ENCODE measurements at places on chromosomes 5 and 9. TPM values are rescaled to one million over a fixed set of nuclear protein-coding genes. Genes with fewer than 3 reads are reported as not detected.

DNA sequence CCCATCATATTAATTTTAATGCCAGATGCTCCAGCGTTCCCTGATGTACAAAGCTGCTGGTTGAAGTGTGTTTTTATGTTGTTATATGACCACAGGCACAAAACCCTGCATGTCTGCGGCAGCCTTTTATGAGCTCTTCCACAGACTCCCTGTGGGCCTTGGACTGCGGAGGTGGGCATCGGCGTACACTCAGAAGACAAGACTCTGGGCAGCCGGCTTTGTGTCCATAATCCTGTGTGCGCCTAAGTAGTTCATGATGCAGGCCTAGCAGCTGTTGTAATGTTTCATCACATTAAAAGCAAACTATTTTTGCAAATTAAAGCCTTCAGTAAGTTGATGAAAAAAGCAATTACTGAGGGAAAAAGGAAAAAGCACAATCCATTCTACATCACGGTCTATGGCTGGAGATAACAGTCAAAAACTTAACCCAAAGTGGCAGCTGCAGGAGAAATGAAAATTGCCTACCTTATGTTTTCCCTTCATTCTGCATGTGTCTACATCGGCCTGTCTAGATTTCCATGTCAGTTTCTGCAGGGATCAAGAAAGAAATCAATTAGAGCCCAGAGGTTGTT, 78.8 kb downstream of the SEMA6A start:
- DNase-seq, result no peak

DNA sequence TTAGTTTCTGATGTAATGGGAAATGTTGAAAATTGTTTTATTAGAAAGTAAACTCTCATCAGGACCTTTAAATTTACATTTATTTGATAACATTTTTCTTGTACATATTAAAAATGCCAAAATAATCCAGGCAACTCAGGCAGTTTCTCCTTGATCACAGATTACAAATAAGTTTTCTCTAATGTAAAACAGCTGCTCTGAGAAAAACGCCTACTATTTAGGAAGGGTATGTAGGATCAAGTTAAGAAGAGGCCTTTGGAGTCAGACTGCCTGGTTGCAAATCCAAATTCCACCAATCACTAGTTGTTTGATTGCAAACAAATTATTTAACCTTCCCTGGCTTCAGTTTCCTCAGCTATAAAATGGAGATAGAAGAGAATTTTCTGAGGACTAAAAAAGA, 610.8 kb downstream of the PDE4D start:
- DNase-seq, result no peak

GRCh38 chr5:173412566-173412965, 84.4 kb upstream of the STC2 start:
- no peak for DNase-seq

GRCh38 chr5:143812085-143812705, at the start of gene HMHB1:
TSS of gene HMHB1 (plus strand) at chr5:143812161.
- DNase-seq, result no peak

GRCh38 chr5:175517824-175518450, 39.6 kb downstream of the SFXN1 start:
- DNase-seq, result no peak

The PCDHGB1 gene
- 7.8 TPM for total RNA-seq

DNA sequence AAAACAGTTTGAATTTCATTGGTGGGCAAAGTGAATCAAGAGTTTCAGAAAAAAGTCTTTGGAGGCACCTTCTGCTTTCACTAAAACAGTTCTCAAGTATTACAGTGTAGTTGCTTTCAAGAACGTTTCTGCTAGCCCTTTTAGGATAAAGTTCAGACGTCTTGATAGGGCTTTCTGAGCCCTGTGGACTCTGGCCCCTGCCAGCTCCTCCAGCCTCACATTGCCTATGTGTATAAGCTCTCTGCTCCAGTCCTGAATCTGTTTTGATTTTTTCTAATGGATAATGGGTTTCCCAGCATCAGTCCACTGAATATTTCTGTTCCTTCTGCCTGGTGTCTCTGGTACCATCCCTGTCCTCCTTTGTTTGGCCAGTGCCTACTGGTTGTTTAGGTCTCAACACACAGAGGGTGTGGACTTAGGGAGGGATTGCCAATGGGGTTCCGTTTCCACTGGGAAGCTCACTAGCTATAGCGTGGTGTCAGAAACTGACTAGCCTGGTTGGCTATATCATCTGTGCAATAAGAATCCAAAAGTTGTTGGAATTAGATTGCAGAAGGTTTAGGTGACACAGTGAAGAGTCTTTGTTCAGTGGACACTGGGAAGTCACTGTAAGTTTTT, 26.4 kb downstream of the ARHGAP26 start:
- DNase-seq, result no peak

DNA sequence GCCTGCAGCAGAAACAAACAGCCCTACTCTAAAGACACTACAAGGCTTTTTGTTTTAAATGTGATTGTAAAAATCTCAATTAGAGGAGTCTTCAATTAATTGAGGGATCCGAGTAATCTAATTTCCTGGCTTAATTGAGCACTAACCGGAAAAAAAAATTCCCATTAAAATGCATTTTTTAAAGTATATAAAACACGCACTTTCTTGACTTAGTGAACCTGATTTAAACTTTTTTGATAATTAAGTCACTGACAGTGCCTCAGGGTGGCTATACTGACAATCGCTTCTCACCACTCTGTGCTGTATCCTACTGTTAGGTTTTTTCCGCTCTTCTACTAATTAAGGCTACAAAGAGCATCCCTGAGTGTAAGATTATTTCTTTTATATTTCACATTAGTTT, 44.4 kb downstream of the DIRAS2 start:
- DNase-seq, result no peak

- no peak for DNase-seq
These were observed 5.7 kb upstream of the NIPAL4 start for GRCh38 chr5:157454273-157454672.

- DNase-seq, result no peak
These were observed 249.6 kb downstream of the PDZD2 start for GRCh38 chr5:31888564-31888963.

DNA sequence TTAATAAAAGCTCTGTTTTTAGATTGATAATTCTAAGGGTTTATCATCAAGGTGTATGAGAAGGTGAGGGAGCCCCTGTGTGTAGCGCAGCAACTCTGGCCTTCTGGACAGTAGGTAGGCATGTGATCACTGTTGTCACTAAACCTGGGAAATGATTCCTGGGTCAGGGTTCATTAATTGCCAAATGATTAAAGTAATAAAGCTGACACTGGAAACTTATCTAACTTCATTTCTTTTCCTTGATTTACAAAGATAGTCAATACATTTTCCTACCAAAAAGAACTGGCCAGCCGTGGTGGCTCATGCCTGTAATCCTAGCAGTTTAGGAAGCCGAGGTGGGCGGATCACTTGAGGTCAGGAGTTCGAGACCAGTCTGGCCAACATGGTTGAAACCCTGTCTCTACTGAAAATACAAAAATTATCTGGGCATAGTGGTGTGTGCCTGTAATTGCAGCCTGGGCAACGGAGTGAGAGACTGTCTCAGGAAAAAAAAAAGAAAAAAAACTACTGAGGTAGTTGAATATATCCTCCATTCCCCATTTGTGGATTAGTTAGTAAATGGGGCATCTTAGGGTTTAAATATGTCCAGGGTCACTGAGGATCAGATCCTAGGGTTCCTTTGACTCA, 2.4 kb downstream of the EHMT1 start:
- DNase-seq, result no peak

DNA sequence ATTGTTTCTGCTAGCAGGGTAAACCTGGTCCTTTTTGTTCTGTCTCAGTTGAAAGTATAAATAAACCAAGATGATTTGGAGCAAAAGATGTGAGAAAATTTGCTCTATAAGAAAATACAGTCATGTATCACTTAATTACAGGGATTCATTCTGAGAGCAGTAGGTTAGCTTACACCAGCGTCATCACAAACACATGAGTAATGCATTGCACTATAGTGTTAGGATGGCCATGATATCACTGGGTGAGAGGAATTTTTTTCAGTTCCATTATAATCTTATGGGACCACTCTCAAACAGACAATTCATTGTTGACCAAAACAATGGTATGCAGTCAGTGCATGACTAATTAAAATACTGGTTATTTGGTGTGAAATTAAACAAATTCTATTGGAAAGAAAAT, 430.9 kb downstream of the CHSY3 start:
- DNase-seq, result no peak

GRCh38 chr5:81530919-81531318, 137.0 kb upstream of the ACOT12 start:
- DNase-seq, result no peak

The SPATA31C1 gene
- total RNA-seq, result not detected

GRCh38 chr5:127875235-127876021, 172.2 kb downstream of the CCDC192 start:
- peak; percentile 24 for DNase-seq

The PCDHA9 gene
- total RNA-seq, result 18.6 TPM

The NPR3 gene
- 19.3 TPM for total RNA-seq

The SPINK1 gene
- total RNA-seq, result not detected

GRCh38 chr9:78654324-78654723, 357.4 kb downstream of the PSAT1 start:
- DNase-seq, result no peak

GRCh38 chr5:159990506-159990905, 18.4 kb upstream of the TTC1 start:
- DNase-seq, result no peak

The GMCL2 gene
- not detected for total RNA-seq

GRCh38 chr5:24320643-24321042, 324.1 kb downstream of the CDH10 start:
- DNase-seq, result no peak

- DNase-seq, result no peak
These were observed 68.2 kb upstream of the S1PR3 start for GRCh38 chr9:88923092-88923491.

- no peak for DNase-seq
These were observed 80.3 kb downstream of the ZSWIM6 start for GRCh38 chr5:61412361-61412760.

- no peak for DNase-seq
These were observed 12.9 kb upstream of the CDC42SE2 start for GRCh38 chr5:131250751-131251475.

DNA sequence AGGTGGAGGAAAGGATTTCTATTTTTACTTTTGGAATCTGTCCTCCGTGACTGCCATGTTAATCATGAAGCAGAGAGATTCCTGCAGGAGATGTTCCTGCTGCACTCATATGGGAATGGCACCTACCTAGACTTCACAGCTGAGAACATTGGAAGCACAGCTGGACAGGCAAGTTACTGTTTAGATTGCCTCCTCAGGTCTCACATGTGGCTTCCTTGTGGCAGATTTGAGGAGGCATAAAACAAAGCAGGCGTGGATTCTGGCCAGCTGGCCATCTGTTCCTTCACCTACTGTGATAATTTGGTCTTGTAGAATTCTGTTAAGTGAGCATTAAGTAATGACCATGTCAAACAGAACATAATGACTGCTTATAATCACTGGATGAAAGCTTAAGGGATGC, 193.4 kb downstream of the EDIL3 start:
- DNase-seq, result no peak

The EIF4E1B gene
- total RNA-seq, result not detected

GRCh38 chr9:127129718-127130085, 7.3 kb upstream of the ANGPTL2 start:
- no peak for DNase-seq

The CYSRT1 gene
- not detected for total RNA-seq

The MARCOL gene
- total RNA-seq, result not detected

- DNase-seq, result no peak
These were observed 96.2 kb downstream of the ARHGEF28 start for GRCh38 chr5:73722231-73722630.

DNA sequence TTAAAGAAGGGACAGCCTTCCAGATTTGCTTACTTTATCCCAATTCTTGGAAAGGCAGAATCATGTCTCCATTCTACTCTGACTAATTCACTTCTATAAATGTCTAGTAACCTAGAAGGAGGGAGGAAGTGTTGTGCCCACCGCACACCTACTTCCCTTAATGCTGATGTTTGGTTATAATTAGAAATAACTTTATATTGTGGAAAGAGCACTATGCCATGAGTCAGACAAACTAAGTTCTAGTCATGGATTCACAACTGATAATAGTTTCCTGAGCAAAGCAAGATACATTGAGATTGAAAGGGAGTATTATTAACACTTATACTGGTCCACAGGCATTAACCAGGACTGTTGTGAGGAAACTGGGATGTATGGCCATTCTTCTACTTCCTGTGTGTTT, 345.9 kb upstream of the RPS23 start:
- no peak for DNase-seq

- no peak for DNase-seq
These were observed 163.7 kb upstream of the TRPC7 start for GRCh38 chr5:136529081-136529480.

GRCh38 chr5:141488591-141489561, at the start of gene PCDHGC5:
TSS of gene PCDHGC5 (plus strand) at chr5:141489081. CDS start at chr5:141489241, 160 bp downstream.
- peak; percentile 84 for DNase-seq

The NME5 gene
- 9.4 TPM for total RNA-seq

The FCN2 gene
- total RNA-seq, result not detected

The TOR4A gene
- total RNA-seq, result 0.31 TPM

The OMD gene
- total RNA-seq, result 2.5 TPM

The DPYSL3 gene
- 977 TPM for total RNA-seq
